CD14-positive monocyte (primary cell): ENCODE measurements at places on chromosomes 7 and 10. TPM values are rescaled to one million over a fixed set of nuclear protein-coding genes. Genes with fewer than 3 reads are reported as not detected.

DNA sequence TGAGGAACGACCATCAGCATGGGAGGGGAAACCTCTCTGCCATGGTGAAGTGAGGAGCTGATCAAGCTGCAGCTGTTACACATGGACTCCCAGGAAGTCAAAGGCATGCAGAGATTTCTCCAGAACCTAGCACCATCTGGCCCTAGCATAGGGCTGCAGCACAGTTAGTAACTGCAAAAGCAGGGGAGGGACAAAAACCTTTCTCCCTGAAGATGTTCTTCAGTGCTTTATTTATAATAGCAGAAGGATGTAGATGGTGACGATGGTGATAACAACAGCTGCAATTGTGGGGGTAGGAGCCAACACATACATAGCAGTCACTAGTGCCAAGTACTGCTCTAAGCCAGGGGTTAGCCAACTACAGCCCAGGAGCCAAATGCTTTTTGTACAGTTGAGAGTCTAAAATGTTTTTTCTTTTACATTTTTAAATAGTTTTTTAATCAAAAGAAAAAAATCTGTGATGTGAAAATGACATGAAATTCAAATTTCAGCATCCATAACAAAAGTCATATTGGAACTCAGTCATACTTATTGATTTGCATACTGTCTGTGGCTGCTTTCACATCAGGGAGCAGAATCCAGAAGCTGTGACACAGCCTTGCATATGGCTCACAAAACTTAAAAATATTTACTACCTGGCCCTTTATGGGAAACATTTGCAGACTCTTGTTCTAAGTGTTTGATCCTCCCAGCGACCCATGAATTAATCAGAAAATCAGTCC lies 299.5 kb downstream of the ELMO1 start:
- no peak for DNase-seq
- peaks cover 59% of the 10 kb centered on the region for H3K36me3 ChIP-seq
- no peak overlapping the region for H3K4me3 ChIP-seq
- H3K4me1 ChIP-seq, result no peaks in the 10 kb centered on the region

DNA sequence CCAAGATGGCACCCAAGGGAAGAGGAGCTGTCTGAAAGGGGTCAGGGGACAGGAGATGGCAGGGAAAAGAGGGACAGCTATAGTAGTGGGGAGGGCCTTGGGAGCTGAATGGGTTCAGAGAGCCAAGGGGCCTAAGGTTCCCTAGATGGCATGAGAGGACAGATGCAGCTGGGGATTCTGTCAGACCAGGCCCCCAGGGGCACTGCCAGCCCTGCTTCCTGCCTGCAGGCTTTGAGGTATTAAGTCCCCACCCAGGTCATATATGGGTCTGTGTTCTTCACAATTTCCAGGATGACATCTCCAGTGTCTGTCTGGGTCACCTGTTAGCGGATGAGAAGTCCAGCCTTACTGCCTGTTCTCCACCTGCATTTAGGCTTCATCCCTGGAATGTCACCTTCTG lies 56.7 kb downstream of the NEURL1 start:
- DNase-seq, result no peak
- no peaks in the 10 kb centered on the region for H3K27me3 ChIP-seq
- no peak overlapping the region for H3K4me3 ChIP-seq
- no peaks in the 10 kb centered on the region for H3K36me3 ChIP-seq
- H3K27ac ChIP-seq, result no peak overlapping the region
- peaks cover 47% of the 10 kb centered on the region for H3K4me1 ChIP-seq

DNA sequence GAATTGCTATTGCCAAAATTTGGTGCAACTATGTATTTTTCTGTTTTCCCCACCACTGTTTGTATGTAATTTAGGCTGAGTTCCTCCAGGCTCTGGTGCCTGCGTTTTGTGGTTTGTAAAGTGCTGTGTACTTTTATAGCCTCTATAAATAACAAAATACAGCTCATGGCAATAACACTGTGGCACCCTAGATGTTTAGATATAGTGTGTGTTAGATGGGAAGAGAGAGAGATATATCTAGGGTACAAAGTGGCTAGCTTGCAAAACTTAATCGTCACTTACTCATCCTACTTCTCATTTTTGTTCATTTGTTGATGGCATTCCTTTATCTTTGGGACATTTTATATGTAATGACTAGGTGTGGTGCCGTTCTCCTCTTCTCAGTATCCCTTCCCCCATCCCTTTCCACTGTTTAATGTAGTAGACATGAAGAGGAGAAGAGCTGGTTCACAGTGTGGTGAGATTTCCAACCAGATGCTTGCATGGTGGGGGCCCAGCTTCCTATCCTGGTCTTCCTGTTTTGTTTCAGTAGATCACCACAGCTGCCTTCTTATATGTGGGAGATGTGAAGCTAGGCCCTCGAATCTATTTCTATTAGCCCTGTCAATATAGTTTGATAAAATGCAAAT lies 115.0 kb downstream of the SND1 start:
- no peaks in the 10 kb centered on the region for H3K27me3 ChIP-seq
- no peak overlapping the region for H3K27ac ChIP-seq
- no peak for DNase-seq
- no peak overlapping the region for H3K4me3 ChIP-seq
- H3K4me1 ChIP-seq, result peaks cover 5% of the 10 kb centered on the region

DNA sequence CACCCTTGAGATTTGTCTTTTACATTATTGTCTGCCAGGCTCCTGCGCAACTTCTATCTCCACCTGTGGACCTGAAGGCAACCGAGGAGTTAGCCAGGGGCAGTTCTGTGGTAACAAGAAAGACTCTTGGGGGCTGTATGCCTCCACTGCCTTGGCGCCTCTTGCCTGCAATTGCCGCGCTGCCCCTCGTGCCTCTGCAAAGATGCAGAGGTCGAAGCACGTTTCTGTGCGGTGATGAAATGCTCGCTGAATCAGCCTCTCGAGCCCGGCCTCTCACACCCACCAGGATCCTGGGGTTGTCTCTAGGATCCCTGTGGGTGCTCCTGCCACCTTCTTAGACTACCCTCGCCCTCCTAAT lies 486 bp upstream of the LHFPL3 start:
- no peaks in the 10 kb centered on the region for H3K36me3 ChIP-seq
- DNase-seq, result no peak
- H3K27ac ChIP-seq, result no peak overlapping the region
- peaks cover 46% of the 10 kb centered on the region for H3K27me3 ChIP-seq
- no peak overlapping the region for H3K4me3 ChIP-seq
- H3K4me1 ChIP-seq, result no peaks in the 10 kb centered on the region

GRCh38 chr7:124155432-124156022 lies 122.7 kb upstream of the TMEM229A start:
- no peak overlapping the region for H3K4me3 ChIP-seq
- no peak for DNase-seq
- H3K4me1 ChIP-seq, result no peaks in the 10 kb centered on the region
- no peaks in the 10 kb centered on the region for H3K27me3 ChIP-seq

- peak overlapping the region; percentile 99 for H3K4me3 ChIP-seq
- no peaks in the 10 kb centered on the region for H3K27me3 ChIP-seq
- H3K36me3 ChIP-seq, result no peaks in the 10 kb centered on the region
- peaks cover 31% of the 10 kb centered on the region for H3K4me1 ChIP-seq
- H3K27ac ChIP-seq, result peak overlapping the region; percentile 33
Observed at GRCh38 chr7:135510592-135511183, 786 bp upstream of the CNOT4 start.

PFKFB3 gene
- polyA plus RNA-seq, result 15.8 TPM

FEZF1 gene
- polyA plus RNA-seq, result not detected
